ENCODE measurements at places on chromosomes 6 and 20.
A peak's percentile ranks its signal among the peaks of the same experiment; 100 is the strongest.

GRCh38 chr6:140806431-140806830 is 1326.3 kb upstream of the GJE1 start:
- DNase-seq, result no peak

DNA sequence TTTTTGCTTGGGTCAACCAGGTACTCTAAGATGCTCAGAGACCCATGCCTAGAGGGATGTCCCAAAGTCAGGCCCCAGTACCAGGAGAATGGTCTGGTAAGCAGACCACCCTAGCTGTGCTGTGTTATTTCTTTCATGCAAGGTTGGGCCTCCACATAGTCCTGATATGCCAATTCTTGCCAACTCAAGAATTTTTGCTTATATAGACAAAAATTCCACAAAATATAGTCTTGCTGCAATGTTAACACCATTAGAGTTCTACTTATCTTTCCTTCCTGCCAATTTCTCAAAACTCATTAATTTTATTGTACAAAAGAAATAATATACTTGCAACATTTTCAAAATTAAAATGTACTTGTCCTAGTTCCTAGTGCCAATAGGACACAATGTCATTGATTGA is 33.9 kb upstream of the TINAG start:
- DNase-seq, result no peak

DNA sequence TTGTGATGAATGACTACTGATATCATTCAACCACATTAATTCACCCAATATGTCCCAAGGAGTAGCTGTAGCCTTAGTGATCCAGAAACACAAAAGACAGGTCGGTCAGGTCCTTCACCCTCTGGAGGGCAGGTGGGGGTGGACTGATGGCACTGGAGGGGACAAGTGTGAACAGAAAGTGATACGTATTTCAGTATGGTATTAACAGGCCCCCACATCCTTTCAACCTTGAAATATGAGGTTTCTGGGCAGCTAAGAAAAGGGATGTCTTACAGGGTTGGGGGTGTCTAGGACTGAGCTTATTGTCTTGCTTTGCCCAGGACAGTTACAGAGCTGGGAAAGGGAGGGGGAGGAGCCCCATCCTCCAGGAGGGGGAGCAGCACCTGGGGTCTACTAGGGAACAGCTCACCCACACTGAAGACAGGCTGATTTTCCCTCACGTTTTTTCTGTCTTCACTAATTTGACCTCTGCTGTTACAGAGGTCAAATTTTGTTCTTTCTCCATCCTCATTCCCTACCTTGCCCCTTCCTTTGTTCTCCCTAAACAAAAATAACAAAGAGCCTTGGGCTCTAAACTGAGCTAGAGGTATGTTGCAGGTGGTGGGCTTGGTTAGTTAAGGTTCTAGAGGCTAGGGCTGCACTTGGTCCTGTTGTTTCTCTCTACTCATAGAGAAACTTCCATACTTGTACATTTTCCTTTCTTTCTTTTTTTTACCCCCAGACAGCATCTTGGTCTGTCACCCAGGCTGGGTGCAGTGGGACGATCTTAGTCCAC is 38.0 kb upstream of the EEF1A1 start:
- DNase-seq, result no peak

- no peak for DNase-seq
Observed at GRCh38 chr6:92433911-92434310, 985.4 kb downstream of the EPHA7 start.

DNA sequence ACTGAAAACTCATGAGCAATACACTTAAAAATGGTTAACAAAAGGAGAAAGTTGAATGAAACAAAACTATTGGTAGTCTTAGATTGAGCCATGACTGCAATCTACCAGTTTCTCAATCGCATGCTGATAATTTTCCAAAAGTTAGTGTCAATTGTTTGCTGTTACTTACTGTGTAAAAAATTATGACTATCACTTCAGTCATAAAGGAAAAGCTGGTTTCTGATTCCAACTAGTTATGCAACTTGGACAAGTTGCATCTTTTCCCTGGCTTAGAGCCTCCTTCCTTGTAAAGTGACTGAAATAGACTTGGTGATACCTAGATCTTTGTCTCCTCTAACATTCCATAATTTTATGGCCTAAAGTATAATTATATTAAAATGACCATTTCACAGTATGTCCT is 88.3 kb upstream of the PAK5 start:
- DNase-seq, result no peak

DNA sequence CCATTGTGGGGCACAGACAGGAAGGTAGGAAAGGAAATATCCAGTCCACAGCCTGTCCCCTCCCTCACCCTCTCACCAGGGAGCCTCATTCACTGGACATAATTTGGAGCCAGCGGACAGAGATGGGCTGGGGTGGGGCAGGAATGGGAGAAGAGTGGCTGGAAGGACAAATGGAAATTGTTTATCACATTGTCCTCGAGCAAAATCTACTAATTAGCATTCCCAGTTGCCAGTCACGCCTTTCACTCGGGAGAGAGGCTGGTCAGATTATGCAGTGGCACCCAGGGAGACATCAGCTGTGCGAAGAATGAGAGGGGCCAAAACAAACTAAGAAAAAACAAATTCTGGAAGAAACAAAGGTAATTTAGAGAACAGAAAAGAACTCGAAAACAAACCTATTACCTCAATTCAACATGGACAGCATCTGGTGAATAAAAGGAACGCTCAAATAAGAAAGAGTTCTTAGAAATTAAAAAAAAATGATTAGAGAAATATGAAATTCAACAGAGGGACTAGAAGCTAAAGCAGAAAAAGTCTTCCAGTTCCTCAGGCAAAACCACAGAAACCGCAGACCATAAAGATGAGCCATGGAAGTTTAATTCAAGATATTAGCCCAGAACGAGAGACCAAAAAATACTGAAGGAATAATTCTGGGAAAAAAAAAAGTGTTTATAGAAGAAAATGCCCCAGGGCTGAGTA is 108.5 kb upstream of the RALGAPA2 start:
- DNase-seq, result peak; percentile 34

- DNase-seq, result no peak
Observed at GRCh38 chr6:158172001-158172400, 3.9 kb downstream of the GTF2H5 start.

DNA sequence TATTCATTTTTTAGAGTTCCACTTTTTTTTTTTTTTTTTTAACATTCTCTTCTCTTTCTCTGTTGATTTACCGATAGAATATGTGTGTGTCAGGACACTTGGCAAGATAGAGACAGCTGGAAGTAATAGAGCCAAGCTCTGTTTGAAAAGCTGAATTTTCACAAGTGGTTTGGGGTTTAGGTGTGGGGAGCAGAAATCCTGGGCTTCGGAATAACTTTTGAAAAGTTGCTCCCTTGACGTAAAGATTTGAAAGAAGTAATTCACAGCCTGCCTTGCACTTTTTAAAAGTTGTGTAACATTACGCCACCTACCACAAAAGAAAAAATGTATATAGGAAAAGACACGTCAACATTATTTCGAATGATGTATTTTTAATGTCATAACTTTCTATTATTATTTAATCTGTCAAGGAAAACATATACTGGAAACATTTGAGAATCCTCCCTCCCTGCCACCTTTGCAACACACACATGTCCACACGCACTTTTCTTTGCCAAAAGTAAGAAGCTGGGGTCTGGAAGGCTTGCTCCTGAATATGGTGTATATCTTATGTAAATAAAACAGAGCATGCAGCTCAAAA is 917.9 kb downstream of the KIF16B start:
- DNase-seq, result no peak

GRCh38 chr6:85403331-85404015 is 46.4 kb upstream of the NT5E start:
- no peak for DNase-seq

GRCh38 chr6:87925373-87926060 is 122.1 kb upstream of the SPACA1 start:
- no peak for DNase-seq

DNA sequence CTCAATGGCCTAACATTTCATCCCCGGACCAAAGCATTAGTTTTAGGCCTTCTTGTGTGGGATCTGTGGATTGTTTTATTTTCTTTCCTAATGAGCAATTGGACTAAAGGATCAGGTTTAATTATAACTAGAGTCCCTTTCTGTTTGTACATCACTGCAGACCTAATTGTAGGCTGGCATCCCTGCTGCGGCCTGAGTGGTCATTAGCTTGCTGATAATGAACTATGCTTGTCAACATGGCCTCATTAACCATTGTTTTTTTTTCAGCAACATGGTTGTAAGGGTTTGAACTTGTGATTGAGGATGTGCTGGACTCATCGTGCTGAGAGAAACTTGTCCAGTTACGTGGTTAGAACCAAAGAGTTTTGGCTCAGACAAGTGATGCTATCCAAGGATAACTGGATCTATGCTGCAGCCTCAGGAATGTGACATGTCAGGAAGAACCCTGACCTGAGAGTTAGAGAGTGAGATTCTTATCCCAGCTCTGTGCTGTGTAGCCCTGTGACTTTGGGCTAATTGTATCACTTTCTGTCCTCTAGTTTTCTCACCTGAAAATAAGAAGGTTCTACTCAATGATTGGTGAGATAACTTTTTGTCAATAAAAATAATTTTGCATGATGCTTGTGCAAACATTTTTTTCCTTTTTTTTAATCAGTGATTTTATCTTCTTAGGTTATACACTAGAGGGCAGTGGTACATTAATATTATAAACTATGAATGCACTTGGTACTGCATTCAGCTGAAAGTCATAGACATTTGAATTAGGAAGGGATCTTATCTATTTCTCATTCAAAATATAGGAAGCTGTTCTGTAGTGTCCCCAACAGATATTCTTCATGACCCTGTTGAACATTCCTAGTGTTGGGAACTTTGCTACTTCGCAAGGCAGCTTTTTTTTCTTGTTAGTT is 140.9 kb downstream of the RNF144B start:
- peak; percentile 78 for DNase-seq

- no peak for DNase-seq
Observed at GRCh38 chr20:58392286-58392685, 3.3 kb downstream of the VAPB start.

DNA sequence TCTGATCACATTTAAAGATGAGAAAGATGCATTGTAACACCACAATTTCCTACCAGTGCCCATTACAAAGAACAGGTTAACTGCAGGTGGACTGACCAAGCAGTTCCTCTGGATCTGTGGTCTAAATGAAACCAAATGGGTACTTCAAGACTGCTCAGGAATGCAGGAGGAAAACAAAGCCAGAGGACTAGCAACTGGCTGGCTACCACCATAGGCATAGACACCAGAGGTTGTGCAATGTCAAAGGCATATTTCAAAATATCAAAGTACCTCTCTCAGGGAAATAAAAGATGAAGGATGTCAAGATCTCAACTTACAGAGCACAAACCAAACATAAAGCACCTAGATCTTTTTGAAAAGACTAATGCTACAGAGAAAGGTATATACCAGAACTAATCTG is 65.5 kb downstream of the GMDS start:
- DNase-seq, result no peak

DNA sequence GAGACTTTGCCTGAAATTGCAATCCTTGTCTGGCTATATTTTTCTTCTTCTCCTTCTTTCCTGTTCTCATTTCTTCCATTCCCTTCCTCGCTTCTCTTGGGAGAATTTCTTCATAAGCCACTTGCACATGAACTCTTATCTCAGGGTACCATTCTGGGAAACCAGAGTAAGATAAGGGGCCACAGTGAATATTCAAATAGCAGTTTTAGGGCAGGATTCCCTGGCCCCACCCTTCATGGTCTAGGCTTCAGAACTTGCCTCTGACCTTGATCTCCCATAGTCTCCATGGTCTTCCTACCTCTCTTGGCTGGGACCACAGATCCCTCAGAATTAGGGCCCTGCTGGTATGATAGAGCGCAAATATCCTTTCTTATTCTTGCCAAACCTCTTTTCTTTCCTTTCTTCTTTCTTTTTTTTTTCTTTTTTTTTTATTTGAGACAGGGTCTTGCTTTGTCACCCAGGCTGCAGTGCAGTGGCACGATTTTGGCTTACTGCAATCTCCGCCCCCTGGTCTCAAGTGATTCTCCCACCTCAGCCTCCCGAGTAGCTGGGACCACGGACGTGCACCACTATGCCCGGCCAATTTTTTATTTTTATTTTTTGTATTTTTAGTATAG is 123.0 kb upstream of the CITED2 start:
- no peak for DNase-seq

DNA sequence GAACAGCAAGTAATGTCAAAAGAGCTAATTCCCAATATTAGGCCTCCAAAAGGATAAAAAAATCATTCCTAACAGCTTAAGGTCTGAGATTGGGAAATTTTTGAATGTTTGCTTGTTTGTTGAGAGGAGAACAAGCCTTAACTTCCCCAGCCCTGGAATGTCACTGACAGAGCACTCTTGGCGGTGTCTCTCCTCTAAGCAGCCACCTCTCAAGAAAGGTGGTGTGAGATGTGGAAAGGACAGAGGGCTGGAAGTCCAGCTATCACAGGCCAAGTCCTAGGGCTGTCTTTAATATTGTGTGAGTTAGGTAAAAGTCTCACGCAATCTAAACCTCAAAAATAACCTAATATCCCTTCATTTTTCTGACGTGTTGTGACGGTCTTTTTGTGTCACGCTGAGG is 101.6 kb downstream of the MTFR2 start:
- DNase-seq, result no peak

- DNase-seq, result no peak
Observed at GRCh38 chr20:21179757-21180156, 53.9 kb downstream of the KIZ start.

DNA sequence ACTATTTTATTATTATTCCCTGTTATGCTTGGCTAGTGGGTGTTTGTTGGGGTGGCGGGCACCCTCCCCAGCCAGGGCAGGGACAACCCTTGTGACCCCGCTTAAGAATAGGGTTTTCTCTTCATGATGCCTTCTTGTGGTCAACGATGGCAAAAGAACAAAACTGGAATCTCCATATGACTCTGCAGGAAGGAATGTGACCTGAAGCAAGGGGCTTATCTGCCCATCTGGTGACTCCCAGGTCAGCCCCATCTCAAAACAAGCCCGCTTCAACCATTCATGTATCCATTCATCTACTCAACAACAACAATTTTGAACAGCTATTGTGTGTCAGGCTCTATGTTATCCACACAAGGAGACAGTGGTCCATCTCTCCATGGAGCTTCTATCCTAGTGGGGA is 30.9 kb upstream of the TGM6 start:
- no peak for DNase-seq

DNA sequence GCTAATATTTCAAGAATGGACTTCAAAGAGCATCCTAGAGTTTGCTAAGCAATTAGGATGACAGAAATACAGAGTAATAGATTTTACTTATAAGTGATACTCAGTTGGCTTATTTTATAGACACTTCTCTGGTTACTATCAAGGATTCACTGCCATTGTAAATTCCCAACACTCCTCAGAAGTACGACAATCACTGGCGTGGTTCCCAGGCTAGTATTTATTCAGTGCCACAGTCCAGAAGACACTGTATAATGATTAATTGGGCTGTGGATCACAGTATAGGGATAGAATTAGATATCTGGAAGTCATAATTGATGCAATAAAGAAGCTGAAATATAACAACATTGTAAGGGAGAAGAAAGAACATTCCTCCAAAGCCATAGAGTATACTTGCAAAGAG is 15.7 kb downstream of the MANEA start:
- DNase-seq, result no peak

DNA sequence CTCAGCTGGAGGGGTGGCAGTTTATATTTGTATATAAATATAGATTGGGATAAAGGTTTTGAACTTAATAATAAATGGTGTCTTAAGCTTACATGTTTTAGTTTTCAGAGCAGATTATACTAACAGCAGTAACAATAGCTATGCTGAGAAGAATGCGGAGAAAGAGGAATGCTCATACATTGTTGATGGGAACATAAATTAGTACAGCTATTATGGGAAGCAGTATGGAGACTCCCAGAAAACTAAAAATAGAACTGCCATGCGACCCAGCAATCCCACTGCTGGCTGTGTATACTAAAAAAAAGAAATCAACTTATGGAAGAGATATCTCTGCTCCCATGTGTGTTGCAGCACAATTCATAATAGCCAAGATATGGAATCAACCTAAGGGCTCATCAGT is 127.9 kb downstream of the BCKDHB start:
- DNase-seq, result no peak

All from retina (tissue), 1 donor.